ENCODE measurements at places on chromosomes 2 and 18.

DNA sequence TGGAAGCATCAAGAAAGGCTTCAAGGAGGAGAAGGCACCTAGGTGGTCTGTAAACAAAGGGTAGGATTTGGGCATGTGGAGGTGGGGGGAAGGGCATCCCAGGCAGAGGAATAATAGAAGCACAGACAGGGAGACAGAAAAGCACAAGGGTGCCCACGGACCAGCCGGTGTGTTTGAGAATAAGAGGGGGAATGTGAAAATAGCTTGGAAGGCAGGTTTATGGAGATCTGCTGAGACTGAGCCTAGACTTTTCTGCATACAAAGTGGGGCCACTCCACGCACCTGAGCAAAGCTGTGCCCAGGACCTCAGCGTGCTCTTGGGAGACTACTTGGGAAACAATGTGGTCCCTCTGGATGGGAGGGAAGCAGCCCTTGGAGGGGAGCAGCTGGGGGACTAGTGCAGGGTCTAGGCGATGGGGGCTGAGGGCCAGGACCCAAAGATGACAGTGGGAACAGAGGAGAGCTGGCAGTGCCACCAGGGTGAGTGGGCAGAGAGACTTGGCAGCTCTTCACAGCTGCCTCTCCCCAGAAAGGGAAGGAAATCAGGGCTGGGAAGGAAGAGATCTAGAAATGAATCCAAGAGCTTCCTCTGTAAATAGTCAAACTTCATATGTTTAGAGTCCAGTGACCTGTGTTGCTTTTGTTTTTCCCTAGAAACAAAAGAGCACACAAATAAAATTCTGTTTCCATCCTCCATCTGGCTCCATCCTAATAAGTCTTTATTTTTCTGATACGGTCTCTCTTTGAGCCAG, 110.7 kb upstream of the SMAD7 start:
- no peak for DNase-seq

DNA sequence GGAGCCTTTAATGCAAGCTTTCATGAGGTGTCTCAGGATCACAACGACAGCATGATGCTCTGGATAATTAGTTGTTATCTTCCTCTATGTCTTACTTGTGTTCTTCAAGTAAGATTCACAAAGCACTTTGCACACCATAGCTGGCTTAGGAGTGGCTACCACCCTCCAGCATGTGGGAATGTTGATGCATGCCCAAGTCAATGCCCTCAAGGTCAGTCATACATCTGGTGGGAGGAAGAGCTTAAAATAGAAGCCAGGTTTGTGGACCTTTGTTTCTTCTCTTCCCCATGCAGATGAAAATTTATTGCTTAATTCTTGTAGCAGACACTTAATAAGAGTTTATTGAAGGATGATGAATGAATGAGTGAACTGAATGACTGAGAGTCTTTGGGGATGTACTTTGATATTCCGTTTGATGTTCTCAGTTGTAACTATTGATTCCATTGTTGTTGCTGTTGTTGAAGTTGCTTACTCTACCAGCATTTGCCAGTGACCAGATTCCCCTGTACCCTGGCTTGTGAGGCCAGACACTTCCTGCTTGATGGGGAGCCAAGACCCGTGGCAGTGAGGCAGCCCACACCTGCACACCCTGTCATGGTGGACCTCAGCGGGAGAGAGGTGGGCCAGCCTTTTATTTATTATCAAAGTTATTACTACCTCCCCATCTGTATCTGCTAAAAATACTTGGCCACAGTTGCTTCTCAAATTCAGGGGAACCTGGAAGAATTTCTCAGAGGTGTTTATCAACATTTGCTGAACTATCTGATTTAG, 137.8 kb downstream of the LAMA3 start:
- DNase-seq = no peak

GRCh38 chr2:235270956-235271355, 222.9 kb upstream of the AGAP1 start:
- no peak for DNase-seq

- DNase-seq = no peak
Observed at GRCh38 chr2:129905664-129906081, 73.8 kb upstream of the RAB6C start.

DNA sequence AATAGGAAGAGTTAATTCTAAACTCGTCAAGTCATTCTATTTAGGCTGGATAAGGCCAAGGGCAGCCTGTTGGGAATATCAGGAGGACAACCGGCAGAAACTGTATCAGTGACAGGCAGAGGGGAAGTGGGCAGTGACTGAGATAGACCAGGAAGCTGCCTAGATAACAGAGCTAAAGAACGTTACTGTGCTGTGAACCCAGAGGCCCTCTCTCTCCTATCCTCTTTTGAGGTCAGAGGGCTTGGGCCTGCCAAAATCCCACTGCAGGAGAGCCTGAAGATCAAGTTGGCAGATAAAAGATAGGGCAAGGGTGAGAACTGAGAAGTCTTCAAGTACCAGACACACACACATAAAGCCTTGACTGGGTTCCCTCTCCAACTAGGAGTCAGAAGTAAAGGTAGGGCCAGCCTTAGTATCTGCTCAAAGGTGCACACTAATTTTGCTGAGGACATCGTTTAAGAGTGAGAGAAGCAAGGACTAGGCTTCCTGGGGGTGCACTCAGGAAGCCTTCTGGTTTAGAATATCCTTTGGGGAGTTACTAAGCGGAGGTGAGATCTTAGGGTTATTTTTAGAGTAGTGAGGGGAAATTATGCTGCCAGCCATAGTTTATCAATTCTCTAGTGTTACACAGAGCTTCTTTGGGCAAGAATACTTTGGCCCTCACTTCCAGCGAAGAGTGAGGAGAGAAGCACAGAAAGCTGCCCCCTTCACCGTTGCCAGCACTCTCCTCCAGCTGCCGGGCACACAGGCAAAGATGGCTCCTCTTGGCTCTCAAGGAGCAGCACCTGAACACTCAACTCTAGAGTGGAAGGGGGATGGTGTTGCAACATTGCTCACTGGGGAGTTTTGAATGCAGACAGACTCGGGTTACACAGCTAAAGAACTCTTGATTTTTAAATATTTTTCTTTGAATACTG, 9.8 kb downstream of the CAVIN2 start:
- DNase-seq = no peak
